ENCODE measurements at places on chromosomes 6 and 20.
A peak's percentile ranks its signal among the peaks of the same experiment; 100 is the strongest.

DNA sequence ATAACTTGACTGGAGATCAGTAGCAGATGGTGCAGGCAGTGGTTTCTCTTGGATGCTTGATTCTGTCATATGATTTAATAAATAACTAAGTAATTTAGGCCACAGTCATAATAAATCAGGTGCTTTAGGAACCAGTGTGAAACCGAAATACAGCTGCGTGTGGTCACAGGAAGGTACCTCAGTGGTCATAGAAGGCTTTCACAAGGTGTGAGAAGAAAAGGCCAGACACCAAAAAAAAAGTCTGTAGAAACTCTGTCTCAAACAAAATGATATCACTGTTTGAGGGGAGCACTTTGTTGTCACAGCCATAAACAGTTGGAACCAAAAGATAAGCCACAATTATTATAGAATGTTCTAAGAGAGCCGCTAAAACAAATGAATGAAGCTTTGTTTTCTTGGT, 56.5 kb downstream of the ARMC2 start:
- DNase-seq = no peak

DNA sequence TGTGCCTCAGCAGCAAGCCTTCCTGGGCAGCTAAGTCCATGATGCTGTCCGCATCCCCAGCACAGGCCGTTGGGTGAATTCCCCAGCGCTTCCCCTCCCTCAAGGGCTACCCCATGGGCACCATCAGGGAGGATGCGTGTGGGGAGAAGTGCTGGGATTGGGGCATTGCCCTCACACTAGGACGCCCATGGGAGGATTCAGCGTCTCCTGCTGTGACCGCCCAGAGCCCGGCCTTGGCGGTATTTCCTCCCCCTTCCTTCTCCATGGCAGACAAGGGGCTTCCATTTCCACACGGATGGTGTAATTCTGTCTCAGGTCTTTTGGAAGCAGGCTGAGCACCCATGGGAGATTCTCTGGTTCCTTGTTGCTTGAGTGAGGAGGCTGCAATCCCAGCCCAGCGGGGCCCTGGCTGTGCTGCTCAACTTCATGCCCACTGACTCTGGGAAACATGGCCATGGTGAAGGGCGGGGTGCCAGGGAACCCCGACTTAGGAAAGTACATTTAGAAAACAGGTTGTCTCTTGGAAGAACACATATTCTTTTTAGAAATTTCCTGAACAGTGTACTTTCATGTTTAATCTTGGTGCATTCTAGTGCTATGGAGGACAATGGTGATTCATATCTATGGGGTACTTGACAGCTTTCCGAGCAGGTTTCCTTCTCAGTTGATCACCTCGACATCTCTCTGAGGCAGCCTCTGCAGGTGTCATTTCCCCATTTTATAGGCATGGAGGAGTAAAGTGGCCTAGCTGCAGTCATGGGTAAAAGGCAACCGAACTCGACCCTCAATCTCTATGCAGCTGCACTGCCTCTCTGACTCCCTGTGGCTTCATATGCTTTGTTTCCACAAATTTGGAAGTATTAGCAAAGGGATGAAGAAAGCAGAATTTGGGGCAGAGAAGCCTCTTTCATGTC, 178.2 kb upstream of the CST7 start:
- no peak for DNase-seq

DNA sequence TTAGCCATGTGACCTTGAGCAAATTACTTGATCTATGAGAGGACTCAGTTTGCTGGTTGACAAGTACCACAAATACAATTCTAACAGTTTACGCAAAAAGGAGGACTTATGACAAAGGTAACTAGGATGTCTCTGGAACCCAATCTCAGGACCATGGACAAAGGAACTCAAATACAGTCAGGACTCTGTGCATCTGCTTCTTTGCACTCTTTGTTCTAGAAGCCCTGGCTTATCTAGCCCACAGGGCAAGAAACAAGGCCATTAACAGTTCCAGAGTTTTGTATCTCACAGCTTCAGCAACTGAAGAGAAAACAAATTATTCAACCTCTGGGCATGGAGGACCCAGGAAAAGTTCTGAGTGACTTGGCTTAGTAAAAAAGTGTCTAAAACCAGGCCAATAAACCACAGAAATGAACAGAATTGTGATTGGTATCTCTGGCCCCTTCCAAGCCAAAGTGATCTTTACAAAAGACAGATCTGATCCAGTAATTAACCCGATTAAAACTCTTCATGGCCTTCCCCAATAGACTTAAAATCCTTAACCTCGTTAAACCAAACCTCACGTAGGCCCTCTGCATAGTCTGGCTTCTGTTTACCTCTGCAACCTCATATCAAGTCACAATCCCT, 5.9 kb downstream of the WASF1 start:
- DNase-seq = peak; percentile 11

DNA sequence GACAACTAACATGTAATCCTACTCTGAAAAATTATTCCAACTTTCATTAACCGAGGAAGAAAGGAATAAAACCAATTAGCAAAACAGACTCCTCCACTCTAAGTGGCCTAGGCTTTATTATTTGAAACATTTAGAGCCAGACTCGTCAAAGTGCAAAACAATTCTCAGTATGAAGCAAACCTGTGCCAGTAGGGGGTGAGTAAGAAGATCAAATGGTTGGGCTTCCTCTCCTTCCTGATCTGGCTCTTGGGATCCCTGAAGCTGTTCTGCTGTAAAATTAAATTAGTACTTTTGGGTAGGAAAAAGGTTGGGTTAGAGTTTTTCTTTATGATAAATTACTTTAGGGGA, 177.6 kb upstream of the MAN1A1 start:
- no peak for DNase-seq

GRCh38 chr6:16689788-16690607, 71.3 kb downstream of the ATXN1 start:
- no peak for DNase-seq

DNA sequence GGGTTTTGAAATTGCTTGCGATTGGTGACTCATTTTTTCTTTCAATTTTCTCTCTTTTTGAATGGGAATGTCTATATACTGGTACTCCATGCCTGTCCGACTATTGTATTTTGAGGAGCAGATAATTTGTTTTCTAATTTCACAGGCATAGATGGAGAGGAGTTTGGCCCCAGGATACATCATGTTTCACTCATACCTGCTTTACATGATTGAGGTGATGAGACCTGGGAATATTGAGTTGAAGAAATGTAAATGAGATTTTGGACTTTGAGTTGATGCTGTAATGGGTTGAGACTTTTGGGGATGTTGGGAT, 253.1 kb upstream of the RAB32 start:
- DNase-seq = no peak

DNA sequence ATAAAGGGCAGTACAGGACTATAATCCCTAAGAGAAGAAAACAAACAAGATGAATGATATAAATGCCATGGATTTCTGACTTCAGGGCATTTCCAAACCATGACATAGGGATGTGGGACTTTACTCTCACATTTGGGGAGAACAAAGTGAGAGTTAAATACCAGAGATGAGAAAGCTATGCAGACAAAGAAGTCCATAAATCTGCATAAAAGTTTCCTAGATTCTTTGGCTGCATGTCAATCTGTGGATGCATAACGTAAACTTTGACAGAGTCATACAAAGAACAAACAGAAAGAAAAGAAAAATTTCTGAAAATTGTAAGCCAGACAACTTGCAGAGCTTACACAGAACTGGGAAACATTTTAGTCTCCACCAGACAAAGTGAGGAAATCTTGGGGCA, 11.7 kb downstream of the EPM2A start:
- peak; percentile 19 for DNase-seq

GRCh38 chr6:16181439-16182297, 52.8 kb downstream of the MYLIP start:
- no peak for DNase-seq

- no peak for DNase-seq
Measured at GRCh38 chr6:42383421-42384205, 68.1 kb downstream of the TRERF1 start.

DNA sequence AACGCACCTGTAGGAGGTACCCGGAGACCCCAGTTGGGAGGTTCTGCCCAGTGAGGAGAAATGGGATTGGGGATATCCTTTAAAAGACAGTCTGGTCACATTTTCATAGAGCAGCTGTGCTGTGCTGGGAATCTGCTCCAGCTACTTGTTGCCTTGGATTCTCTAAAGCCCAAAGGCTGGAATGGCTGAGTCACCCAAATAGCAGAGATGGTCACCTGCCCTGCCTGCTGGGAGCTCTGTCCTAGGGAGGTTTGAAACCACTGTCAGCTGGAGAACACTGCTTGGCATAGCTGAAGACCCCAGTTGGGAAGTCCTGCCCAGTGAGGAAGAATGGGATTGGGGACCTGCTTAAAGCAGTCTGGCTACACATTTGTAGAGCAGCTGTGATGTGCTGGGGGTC, 34.8 kb upstream of the TFB1M start:
- DNase-seq = no peak

GRCh38 chr20:25468126-25469075, 60.9 kb downstream of the GINS1 start:
- DNase-seq = no peak

DNA sequence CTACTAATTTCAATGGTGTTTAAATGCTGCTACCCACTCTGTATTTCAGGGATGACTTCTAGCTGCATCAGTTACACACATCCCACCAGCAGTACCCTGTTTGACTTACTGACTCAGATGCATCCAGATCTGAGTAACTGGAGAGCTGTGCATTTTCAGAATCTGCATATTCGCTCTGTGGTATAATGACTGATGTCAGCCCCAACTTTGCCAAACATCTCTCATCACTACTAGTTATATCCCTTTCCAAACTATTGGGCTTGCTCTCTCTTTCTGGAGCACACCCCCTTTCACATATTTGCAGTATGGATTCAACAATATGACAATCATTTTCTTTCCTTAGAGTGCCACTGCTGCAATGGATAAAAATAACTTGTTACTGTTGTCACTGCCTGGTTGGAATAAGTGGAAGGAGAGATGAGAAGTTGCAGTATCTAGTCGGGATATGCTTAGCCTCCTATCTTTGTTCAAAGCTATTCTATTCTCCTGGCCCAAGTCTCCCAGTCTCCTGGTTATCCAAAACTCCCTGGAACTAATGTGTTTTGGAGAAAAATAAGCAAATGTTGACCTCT, 3.3 kb upstream of the RSPO3 start:
- DNase-seq = no peak

GRCh38 chr6:35259948-35260590, 534 bp downstream of the ZNF76 start:
- DNase-seq = peak; percentile 49
